GM12891 (cell line): ENCODE measurements at places on chromosomes 16 and 17.

GRCh38 chr16:78976212-78976611, 624.3 kb downstream of the MAF start:
- DNase-seq = no peak

DNA sequence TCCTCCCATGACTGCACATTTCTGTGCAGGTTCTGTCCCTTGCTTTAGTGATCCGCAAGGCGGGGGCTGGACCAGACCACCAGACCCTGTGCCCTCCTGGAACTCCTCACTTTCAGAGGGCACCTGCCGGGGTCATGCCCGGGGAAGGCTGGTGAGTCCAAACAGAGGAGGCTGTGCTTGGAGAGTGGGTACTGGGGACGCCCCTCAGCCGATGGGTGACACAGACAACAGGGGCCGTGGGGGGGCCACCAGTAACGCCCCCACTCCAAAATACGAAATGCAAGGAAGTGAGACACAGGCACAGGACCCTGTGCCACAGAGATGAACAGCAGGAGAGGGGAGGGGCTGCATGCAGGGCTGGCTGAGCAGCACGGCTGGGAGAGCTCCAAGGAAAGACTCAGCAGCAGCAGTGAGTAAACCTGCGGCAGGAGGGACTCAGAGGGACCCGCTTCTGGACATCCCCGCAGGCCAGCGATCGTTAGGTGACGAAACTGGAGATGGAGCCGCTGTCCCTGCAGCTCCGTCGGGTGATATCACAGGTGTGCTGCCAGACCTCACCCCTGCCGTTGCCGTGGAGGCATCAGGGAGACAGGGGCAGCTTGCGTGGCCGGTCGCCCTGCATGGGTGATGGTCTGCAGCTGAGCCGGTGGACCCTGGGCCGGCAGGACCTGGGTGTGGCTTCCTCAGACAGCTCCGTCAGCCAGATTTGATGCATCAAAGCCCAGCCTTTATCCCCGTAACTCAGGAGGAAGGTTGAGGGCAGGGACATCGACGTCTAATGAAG, 71.2 kb upstream of the GNG13 start:
- DNase-seq = no peak

DNA sequence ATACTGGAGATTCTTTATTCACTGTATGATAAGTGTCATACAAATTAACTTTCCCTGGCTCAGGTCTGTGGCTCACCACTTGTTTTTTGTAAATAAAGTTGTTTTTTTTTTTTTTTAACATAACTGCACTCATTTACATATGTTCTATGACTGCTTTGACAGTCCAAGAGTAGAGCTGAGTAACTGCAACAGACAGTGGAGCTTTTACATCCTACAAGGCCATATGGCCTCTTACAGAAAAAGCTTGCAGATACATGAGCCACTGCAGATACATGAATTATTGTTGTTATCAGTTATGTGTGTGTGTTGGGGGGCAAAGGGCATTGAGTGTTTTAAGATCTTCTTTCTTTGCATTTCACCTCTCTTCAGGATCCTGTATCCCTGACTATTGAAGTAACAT, 311.7 kb downstream of the BCAS3 start:
- DNase-seq = no peak

DNA sequence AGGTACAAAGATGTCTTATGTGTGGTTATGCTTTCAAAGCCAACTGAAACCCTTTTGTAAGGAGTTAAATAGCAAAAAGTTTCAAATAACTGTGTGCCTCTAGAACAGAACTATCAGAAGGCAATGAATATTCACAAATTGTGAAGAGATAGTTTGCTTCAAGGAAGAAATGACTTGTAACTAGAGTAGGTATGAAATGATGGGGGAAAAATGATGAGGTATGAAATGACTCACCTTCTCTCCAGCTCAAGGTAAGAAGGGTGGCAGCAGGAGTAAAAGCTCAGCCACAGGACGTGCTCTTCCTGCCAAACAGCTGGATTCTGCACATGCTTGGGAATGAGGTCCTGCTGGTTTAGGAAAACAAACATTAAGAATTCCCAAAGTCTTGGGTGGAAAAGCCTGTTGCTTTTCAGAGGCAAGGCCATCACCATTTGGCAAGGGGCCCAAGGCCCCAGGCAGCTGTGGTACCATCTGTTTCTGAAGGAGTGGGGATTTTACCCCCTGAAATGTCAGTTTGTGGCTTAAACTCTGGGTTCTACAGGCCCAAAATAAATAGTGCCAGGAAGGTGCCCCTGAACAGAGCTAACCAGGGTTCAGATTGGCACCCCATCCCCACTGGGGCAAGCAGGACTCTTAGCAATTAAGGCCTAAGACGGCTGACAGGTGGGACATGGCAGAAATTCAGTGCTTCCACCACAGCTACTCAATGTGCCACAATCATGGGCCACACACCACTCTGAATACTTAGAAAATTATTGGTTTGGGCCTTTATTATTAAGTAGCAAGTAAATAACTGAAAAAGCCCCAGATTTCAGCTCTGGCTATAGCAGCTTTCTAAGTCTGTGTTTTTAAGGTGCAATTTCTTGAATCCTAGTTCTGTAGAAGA, 13.3 kb downstream of the HERPUD1 start:
- DNase-seq = no peak
